PC-3 (cell line): ENCODE measurements at places on chromosomes 6 and 20. TPM values are rescaled to one million over a fixed set of nuclear protein-coding genes. Genes with fewer than 3 reads are reported as not detected.

The PM20D2 gene
- total RNA-seq, result 17.3 and 21.0 TPM in 2 replicates

The SGK2 gene
- 3.0 and 6.6 TPM in 2 replicates for total RNA-seq

The ZDHHC14 gene
- total RNA-seq, result 4.9 and 10.6 TPM in 2 replicates

The REV3L gene
- 13.9 and 25.3 TPM in 2 replicates for total RNA-seq

The CCN5 gene
- 0.26 TPM in 1 of 2 replicates, not detected in the other for total RNA-seq

The SIRPB1 gene
- 1.7 and 11.6 TPM in 2 replicates for total RNA-seq

The METTL24 gene
- total RNA-seq, result not detected in 2 replicates

The LINC00237 gene
- not detected in 2 replicates for total RNA-seq

The RIMS1 gene
- total RNA-seq, result 0.51 and 0.81 TPM in 2 replicates
